Omental fat pad (tissue), 4 donors: ENCODE measurements at places on chromosomes 7 and 10. TPM values are rescaled to one million over a fixed set of nuclear protein-coding genes. Genes with fewer than 3 reads are reported as not detected.

The ZFAND4 gene
- total RNA-seq = 14.0 TPM

The MAT1A gene
- total RNA-seq = not detected

The RASSF4 gene
- 75.1 TPM for total RNA-seq

The OR9A2 gene
- total RNA-seq = not detected
